Neuronal stem cell (in vitro differentiated cells): ENCODE measurements at places on chromosomes 7 and 10.

DNA sequence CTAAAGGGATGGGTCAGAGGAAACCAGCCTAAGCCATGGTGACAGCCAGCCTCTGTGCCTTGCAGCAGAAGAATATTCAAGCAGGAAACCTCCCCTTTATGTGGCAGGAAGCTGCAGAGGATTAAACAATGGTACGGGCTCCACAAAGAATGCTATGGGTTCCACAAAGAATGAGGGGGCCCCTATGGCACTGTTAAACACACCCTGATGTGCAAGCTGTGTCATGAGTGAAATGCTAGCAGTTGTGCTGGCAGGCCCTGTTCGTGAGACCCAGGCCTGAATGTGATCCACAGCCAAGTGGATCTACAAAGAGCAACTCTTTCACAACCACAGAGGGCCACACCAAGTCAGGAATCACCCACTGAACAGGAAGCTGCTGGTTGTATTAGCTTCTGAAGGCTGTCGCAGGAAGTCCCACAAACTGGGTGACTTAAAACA, 68.9 kb downstream of the MYOF start:
- no peak for DNase-seq

DNA sequence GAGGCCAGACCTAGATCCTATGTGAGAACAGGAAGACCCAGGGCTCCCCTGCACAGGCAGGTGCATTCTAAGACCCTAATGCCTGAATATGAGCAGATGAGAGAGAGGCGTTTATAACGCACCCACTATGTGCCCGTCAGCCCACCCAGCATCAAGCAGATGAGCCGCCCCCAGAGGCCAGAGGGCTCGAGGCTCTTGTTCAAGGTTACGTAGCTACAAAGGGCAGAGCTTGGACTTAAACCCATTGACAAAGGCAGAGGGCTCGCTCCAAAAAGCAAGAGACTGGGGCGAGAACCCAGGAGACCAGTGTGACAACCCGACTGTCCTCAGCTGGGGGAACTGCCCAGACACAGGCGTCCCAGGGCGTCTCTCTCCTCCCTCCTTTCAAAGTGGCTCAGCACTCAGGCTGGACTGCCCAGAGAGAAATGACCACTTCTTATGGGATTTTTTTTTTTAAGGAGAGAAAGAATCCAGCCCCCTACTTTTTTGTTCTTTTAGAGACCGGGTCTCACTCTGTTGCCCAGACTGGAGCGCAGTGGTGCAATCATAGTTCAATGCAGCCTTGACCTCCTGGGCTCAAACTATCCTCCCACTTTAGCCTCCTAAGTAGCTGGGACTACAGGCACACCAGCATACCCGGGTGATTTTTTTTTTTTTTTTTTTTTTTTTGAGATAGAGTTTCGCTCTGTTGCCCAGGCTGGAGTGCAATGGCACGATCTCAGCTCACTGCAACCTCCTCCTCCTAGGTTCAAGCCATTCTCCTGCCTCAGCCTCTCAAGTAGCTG, 40.1 kb downstream of the TNRC18 start:
- DNase-seq = no peak

GRCh38 chr7:127393368-127394058, 1.0 kb upstream of the ZNF800 start:
- DNase-seq = peak; percentile 6

DNA sequence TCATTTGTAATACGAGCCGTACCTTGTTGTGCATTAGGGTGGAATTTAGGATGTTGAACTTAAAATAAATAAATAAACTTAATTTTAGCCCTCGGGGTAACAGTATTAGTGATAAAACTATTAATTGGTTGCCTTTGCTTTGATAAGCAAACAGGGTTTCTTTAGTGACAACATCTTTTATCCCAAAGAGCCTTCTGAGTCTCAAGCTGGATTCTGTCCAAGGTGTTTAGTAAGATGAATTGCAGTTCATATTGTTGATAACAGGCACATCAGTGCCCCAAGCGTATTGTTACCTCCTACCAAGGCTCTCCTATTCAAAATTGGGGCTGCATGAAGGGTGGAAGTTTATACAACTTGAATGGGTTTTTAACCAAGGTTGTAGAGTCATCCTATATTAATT, 144.4 kb upstream of the CELF2 start:
- DNase-seq = no peak

DNA sequence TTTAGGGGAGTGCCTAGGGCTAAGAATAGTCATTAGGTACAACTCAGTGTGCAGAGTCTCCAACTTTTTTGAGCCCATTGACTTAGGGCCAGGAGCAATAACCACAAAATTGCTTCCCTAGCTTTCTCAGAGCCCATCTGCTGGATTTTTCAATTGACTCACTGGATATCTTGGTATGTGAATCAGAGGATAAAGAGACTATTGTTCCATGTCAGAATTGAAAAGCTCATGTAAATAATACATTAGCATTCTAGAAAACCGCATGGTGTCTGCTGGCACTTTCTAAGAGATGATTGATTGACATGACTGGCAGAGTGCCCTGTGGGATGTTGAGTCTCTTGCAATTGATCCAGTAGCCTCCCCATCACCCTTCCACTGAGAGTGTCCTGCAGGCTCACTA, 246.2 kb downstream of the CCDC7 start:
- no peak for DNase-seq

- DNase-seq = no peak
These were observed 59.7 kb downstream of the PHTF2 start for GRCh38 chr7:77858278-77858677.

- DNase-seq = no peak
These were observed 43.1 kb downstream of the CREB3L2 start for GRCh38 chr7:137958470-137959431.

DNA sequence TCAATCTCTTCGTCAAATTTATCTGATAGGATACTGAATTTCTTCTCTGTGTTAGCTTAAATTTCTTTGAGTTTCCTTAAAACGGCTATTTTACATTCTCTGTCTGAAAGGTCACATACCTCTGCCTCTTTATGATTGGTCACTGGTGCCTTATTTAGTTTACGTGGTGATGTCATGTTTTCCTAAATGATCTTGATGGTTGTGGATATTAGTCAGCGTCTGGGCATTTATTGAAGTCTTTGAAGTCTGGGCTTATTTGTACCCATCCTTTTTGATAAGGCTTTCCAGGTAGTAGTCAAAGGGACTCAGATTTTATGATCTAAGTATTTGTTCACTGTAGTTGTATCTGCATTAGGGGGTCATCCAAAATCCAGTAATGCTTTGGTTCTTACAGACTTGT, 1407.5 kb upstream of the LRRTM3 start:
- DNase-seq = no peak

DNA sequence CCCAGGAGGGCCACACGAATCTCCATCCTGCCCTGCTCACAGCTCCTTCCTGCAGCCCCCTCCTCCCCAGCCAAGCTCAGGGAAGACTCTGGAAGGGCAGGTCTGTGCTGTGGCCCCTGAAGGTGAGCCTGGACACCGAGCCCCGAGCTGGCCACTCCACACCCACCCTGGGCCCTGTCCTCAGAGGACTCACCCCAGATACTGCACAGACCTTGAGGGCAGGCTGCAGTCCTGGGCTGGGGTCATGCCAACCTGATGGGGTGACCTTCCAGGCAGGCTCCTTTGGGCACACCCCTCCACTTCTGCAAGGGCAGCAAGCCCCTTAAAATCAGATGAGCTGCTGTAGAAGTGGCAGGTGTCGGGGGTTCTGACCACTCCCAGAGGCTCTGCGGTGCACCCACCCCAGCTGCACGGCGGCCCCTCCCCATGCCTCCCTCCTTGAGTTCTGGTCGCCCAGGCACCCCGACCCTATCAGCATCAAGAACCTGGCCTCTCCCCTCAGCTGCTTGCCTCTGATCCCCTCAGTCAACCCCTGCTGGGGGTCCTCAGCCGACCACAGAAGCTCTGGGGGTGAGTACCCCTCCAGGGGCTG, 24.3 kb downstream of the YKT6 start:
- DNase-seq = no peak

DNA sequence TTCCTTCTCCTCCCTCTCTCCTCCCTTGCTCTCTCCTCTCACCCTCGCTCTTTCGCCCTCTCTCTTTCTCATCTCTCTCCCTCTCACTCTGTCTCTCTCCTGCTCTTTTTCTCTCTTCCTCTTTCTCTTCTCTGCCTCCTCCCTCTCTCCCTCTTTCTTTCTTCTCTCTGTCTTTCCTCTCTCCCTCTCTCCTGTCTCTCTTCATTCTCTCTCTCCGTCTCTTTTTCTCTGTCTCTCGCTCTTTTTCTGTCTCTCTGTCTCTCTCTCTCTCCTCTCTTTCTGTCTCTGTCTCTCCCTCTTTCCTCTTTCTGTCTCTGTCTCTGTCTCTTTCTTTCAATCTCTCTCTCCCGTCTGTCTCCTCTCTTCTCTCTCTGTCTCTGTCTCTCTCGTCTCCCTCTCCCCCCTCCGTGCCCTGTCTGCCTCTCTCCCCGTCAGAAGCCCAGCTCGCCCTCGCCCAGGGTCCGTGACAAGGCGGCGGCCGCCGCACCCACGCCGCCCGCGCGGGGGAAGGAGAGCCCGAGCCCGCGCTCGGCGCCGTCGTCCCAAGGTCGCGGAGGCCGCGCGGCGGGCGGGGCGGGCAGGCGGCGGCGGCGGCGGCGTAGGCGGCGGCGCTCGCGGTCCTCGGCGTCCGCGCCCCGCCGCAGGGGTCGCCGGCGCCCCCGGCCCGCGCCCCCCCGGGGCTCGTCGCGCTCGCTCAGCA, 21.3 kb upstream of the HSPB1 start:
- no peak for DNase-seq

- no peak for DNase-seq
These were observed 133.3 kb downstream of the MPP7 start for GRCh38 chr10:28169525-28169924.

- DNase-seq = no peak
These were observed 385.8 kb upstream of the C7orf33 start for GRCh38 chr7:148204639-148205304.

DNA sequence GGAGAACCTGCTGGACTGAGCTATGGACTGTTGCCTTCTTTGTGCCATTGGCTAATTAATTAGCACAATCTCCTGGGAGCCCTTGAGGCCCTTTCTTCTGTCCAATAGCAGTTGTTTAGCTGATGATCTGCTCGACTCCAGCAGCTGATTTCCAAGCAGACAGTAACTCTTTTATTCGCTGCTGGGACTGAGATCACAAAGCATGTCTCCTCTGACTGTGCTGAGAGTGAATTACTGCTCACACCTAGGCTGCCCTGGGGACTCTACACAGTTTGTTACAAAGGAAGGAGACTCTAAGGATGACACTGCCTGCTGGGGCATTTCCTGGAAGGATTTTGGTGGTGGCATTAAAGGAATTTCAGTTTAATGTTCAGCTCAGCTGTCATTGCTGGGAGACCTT, 31.4 kb downstream of the CASP7 start:
- no peak for DNase-seq

- DNase-seq = peak; percentile 87
These were observed 9.4 kb downstream of the NXPH1 start for GRCh38 chr7:8442814-8443304.

- DNase-seq = peak; percentile 65
These were observed 1.6 kb upstream of the HILPDA start for GRCh38 chr7:128453836-128454804.

DNA sequence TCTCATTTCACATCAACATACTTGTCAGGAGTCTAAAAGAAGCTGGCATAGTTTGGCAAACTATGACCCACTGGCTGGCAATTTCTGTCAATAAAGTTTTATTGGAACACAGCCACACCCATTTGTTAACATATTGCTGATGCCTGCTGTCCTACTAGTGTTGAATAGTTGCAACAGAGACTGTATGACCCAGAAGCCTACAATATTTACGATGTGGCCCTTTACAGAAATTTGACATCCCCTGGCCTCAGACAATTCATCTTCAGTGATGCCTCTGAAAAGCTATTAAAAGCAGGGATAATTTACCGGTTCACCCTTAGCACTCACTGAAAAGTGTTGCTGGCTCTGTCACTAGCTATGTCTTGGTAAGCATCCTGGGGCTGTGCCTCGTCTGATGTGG, 155.2 kb downstream of the ARID5B start:
- DNase-seq = no peak

DNA sequence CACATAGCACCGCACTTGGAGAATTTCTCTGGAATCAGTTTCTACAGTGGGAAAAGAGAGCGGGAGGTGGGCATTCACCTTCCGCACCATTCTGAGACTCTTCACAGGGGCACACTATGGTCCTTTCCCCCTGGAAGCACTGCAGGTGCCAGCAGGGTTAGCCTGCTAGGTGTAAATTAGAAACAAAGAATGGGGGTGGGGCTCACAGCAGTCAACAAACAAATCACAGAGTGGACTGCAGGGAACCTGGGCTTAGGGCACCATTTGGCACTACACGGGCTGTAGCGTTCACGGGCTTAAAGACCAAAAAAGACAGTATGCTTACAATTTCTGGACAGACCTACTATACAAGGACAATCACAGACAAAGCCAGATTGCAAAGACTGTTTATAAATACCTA, 8.0 kb upstream of the PKD1L1 start:
- no peak for DNase-seq

DNA sequence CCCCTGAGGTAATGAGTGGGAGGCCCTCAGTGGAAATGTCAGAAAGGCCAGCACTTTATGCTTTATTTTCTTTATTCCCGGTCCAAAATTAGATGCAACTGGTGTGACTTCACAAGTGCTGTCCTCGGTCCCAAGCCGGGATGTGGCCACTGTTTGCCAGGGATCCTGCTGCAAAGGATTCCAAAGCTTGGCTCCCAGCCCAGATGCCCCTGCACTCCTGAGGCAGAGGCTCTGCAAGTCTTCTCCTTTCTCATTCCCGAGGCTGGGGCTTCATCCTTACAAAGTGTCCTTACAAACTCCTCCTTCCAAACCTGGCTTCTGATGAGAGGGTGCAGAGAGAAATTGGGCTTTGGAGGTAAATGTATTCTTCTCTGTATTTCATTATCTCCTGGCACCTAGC, 544.3 kb upstream of the DPP6 start:
- no peak for DNase-seq

DNA sequence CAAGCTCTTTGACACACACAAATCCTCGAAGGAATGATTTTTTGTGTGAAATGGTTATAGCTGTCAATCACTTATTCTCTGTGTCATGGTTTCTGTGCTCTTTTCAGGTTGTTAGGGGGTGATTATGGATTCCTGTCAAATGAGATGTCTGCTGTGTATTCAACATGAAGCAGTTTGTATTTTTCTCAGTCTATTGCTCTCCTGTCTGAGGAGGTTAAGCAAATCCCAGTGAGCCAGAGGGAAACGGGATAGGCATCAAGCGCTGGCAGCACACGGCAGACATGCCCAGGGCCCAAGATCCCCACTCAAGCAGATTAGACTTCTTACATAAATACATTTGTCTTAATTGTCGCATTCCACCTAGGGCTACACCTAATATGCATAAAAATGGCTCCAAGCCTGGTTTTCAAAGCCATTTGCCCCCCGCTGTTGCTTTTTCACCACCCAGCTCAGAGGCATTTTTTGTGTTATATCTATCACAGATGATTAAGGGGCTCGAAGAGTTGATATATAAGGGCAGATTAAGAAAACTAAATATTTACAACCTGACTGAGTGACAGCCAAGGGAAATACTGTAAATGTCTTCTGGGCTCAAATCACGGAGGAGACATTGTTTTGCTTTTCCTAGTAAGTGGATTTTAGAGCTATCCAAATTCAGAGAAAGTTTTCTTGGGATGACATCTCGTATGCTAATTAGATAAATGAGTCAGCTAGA, 192.7 kb upstream of the LRGUK start:
- DNase-seq = no peak
